ENCODE measurements at places on chromosomes 12 and 14. TPM values are rescaled to one million over a fixed set of nuclear protein-coding genes. Genes with fewer than 3 reads are reported as not detected.

DEGS2 gene
- total RNA-seq, result not detected

C12orf60 gene
- 3.0 TPM for total RNA-seq

PTPRO gene
- not detected for total RNA-seq

ABHD12B gene
- total RNA-seq, result 9.6 TPM

CARMIL3 gene
- total RNA-seq, result 2.3 TPM

Measured in H7 (cell line).